Activated T-helper 1 cell treated with anti-CD3 and anti-CD28 coated beads, Interleukin-2, amount 50 U/mL, for 16 hours (primary cell): ENCODE measurements at places on chromosomes 4 and X.

GRCh38 chrX:40104985-40105834 is 7.5 kb upstream of the BCOR start:
- no peak for DNase-seq

GRCh38 chr4:159190651-159191050 is 87.8 kb downstream of the RAPGEF2 start:
- no peak for DNase-seq

GRCh38 chr4:139655116-139655515 is 10.5 kb upstream of the MGST2 start:
- no peak for DNase-seq

DNA sequence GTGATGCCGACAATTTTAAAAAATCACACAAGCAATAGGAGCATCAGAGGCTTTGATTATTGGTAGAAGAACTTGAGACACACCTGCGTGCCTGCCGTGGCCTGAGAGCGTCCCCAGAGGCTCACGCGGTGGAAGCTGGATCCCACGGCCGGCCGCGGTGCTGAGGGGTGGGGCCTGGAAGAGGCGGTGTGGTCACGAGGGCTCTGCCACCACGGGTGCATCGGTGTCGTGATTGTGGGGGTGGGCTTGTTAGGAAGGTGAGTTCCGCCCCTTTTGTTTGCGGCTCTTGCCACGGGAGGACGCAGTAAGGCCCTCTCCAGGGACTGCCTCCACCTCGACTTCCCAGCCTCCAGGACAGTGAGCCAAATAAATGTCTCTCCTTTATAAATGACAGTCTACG is 77.2 kb upstream of the ADRA2C start:
- DNase-seq: no peak

DNA sequence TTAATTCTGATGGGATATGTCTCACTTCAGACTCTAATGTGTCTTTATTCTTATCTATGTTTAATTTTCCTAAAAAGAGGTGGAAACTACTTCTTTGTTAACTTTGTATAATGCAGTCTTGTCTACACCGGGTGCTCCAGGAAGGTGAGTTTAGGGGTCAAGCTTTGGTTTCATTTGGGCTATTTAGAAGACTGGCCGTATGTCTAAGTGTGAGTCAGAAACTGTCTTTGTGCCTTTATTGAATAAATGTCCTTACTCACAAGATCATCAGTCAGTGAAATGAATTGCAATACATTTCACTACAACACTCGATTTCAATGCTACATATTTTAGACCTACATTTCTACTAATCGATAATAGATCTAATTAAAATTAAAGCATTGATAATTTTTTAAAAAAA is 56.2 kb downstream of the PROM1 start:
- no peak for DNase-seq

DNA sequence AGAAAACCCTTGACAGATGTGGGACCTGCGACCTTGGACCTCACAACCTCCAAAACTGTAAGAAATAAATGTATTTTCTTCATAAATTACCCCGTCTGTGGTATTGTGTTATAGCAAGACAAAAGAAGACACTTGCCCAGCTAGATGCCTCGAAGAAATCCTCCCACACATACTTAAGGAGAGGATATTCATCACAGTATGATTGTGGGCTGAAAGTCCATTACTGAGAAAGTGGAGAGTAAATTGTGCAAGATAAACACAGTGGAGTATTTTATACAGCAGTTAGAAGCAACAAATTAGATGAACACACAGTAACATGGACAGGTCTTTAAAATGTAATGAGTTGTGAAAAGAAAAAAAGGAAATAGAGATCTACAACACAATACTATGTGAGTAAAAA is 25.8 kb upstream of the PLA2G12A start:
- DNase-seq: no peak

DNA sequence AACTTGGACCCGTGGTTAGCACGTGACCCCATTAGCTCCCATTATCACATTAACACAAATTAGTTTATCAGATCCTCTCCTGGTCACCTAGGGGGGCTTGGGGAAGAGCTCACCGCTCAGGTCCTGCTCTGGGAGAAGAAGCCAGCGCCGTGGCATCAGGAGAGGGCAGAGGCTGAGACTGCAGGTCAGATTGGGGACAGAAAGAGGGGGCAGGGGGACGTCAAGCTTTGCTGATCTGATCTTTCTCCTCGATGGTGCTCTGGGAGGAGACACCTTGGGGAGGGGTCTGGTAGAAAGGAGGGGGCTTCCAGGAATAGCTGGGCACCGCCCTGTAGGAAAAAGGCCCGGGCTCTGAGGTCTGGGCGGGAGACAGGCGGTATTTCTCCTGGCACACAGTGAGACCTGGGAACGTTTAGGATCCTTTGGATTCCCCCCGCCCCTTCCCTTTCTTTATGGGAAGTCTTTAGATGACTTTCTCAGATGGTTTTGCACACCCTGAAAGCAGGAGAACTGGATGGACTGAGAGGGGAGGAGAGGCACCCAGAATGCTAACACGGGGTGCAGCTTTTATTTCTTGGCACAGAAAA is 9.1 kb upstream of the ELF4 start:
- no peak for DNase-seq

- no peak for DNase-seq
Measured at GRCh38 chr4:150781191-150781590, 199.2 kb downstream of the MAB21L2 start.

GRCh38 chrX:71941776-71942175 is 31.1 kb downstream of the NHSL2 start:
- no peak for DNase-seq

GRCh38 chr4:183299464-183299863 is 20.6 kb downstream of the CLDN22 start:
- DNase-seq: no peak

DNA sequence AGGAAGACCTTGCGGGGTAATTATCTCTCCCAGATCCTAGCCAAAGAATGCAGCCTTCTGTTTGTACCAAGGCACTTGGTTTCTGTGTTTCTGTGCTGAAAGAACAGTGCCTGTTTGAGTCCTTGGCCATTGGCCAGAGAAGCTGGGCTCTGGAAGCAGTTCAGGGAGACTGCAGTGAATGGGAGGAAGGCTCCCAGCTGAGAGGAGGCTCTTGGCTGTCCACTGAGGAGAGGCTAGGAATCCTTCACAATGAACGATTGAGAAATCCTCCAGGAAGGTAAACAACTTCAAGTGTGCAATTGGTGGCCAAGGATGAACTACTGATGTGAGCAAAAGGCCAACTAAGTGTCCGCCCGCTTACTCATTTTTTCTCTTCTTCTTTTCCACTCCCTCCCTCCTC is 61.3 kb downstream of the HS3ST1 start:
- no peak for DNase-seq

GRCh38 chr4:28010577-28011240 is 1150.1 kb downstream of the STIM2 start:
- DNase-seq: no peak

DNA sequence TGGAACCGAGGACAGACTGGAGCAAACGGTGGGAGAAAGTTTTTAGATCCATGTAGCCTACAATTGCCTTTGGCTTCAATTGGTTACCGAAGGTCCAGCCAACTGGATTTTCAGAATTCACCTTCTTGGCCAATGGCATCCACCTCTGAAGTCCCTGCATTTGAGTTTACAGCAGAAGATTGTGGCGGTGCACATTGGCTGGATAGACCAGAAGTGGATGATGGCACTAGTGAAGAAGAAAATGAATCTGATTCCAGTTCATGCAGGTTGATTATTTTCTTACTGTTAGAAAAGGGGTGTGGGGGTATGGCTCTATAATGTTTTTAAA is 702 bp downstream of the KLHL5 start:
- DNase-seq: no peak

DNA sequence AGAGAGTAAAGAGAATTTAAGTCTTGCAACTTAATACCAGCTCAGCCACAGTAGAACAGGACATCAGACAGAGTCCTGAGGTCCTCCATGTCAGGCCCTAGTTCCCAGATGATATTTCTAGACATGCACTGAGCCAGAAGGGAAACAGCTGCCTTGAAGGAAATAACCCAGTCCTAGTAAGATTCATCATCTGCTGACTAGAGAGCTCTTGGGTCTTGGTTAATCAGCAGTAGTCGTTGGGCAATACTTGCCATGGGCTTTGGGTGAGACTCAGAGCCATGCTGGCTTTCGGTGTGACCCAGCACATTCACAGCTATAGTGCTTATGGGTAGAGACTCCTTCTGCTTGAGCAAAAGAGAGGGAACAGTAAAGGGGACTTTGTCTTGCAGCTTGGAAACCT is 379.1 kb downstream of the AR start:
- DNase-seq: no peak

- DNase-seq: no peak
Measured at GRCh38 chr4:177546745-177547144, 104.5 kb upstream of the AGA start.

DNA sequence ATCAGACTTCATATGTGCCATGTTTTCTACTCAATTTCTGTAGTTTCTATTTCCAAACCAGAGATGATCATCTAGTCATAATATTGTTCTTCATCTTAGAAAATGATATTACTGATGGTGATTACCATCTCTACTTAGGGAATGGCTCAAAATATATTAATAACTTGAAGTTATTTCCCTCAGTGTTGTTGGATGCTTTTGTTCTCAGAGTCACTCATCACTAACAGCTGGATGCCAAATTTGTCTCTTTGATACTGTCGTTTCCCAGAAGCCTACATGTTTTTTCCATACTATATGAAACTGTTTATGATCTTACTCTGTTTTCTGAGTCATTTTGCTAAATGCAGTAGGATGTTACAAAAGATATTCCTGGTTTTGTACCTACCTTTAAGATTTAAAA is 8.9 kb downstream of the PGAM4 start:
- DNase-seq: no peak

- no peak for DNase-seq
Measured at GRCh38 chr4:123651536-123652180, 255.1 kb downstream of the SPRY1 start.

DNA sequence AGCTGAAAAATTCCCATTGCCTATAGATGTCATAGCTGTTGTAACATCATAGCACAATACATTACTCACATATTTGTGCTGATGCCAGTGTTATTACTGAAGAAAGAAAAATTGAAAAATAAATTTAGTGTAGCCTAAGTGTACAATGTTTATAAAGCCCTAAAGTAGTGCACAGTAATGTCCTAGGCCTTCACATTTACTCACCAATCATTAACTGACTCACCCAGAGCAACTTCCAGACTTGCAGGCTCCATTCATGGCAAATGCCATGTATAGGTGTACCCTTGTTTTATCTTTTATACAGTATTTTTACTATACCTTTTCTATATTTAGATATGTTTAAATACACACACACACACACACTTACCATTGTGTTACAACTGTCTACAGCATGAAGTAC is 265.4 kb upstream of the MAGEB18 start:
- no peak for DNase-seq

- no peak for DNase-seq
Measured at GRCh38 chrX:3244955-3245354, 101.5 kb downstream of the MXRA5 start.

- DNase-seq: no peak
Measured at GRCh38 chr4:40322811-40323210, 12.3 kb upstream of the CHRNA9 start.

DNA sequence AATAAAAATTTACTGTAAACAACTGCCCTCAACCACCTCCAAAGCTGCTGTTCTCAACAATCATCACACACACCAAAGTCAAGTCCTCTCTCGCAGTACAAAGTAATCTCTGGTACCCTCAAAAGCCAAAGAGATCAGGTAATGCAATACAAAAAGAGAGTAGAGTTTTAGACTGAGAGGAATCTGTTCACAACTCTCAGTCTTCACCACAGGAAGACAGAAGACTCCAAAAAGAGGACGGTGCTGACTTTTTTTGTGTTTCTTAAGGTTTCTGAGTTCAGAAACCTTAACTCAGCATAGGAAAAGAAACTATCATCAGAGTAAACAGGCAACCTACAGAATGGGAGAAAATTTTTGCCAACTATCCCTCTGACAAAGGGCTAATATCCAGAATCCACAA is 1072.3 kb upstream of the DIAPH2 start:
- no peak for DNase-seq

DNA sequence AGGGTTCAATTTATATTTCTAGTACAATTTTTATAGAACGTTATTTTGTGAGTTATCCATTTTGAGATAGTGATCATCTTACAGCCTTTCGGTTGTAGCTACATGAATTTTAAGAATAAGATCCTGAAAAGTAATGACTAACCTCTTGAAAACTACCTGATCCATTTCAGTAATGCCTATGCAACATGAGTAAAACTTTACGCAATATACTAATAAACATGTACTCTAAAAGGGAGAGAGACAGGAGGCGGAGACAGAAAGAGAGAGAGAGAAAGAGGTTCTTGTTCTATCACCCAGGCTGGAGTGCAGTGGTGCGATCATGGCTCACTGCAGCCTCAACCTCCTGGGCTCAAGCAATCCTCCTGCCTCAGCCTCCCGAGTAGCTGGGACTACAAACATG is 816.1 kb downstream of the CCSER1 start:
- no peak for DNase-seq

- DNase-seq: no peak
Measured at GRCh38 chr4:121769341-121769740, 4.4 kb upstream of the SMIM43 start.

DNA sequence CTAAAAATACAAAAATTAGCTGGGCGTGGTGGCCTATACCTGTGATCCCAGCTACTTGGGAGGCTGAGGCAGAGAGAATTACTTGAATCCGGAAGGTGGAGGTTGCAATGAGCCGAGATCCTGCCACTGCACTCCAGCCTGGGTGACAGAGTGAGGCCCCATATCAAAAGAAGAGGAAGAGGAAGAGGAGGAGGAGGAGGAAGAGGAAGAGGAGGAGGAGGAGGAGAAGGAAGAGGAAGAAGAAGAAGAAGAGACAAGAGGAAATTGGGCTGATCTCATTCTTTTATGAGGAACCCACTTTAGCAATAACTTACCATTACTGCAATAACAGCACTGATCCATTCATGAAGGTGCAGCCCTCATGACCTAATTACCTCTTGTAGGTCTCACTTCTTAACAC is 138.9 kb upstream of the GIMD1 start:
- DNase-seq: no peak

- no peak for DNase-seq
Measured at GRCh38 chr4:14259936-14260335, 632.4 kb upstream of the BOD1L1 start.

DNA sequence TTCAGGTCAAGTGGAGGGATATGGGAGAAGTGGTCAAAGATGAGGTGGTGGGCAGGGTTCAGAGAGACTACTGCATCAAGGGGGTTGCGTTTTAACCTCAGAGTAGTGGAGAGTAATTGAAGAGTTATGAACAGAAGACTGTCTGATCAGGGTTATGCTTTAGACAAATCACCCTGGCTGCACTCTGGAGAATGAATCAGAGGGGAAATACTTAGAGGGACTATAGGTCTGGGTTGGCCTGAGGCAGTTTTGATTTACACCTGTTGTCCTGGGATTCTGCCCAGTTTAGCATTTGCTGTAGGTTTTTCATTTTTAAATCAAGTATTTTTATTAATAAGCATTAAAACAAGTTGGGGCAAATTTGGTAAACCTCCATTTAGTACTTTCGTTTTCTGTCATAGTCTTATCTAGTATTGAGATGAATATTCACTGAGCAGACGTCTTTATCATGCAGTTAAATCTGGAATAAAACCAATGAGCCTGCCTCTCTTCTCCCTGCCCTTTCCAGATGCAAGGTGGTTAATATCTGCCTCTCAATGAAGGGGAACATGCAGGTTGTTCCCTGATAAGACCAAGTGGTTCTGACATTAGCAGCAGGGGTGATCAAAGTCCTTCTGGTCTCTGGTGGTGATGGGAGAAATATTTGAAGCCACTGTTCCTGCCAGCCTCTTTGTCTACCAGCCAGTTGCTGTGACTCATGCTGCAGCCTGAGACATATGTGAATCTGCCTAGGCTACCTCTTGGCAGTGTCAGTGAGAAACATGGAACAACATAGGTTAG is 116.0 kb upstream of the RPS6KA3 start:
- no peak for DNase-seq

GRCh38 chr4:145815626-145816025 is 123.0 kb downstream of the ZNF827 start:
- no peak for DNase-seq
